MG63 (cell line): ENCODE measurements at places on chromosomes 12 and 14. TPM values are rescaled to one million over a fixed set of nuclear protein-coding genes. Genes with fewer than 3 reads are reported as not detected.

- DNase-seq = no peak
Measured at GRCh38 chr14:36880276-36880675, 218.6 kb downstream of the PAX9 start.

GRCh38 chr12:26264215-26264838, 69.0 kb downstream of the SSPN start:
- no peak for DNase-seq

- DNase-seq = no peak
Measured at GRCh38 chr12:32000373-32001005, 41.3 kb downstream of the RESF1 start.

DNA sequence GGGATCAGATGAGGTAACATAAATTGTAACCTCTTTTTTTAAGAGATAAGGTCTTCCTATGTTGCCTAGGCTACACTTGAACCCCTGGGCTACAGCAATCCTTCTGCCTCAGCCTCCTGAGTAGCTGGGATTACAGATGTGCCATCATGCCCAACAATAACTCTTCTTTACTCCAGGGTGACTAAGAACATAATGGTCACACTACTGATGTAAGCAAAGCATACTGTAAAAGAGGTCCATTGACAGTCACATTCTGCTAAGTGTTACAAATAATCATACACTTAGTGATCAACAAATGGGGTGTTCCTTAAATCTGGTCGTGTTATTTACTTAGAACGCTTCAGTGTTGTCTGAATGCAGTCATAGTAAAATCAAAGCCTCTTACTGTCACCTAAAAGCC, 68.9 kb downstream of the EPS8 start:
- no peak for DNase-seq

DNA sequence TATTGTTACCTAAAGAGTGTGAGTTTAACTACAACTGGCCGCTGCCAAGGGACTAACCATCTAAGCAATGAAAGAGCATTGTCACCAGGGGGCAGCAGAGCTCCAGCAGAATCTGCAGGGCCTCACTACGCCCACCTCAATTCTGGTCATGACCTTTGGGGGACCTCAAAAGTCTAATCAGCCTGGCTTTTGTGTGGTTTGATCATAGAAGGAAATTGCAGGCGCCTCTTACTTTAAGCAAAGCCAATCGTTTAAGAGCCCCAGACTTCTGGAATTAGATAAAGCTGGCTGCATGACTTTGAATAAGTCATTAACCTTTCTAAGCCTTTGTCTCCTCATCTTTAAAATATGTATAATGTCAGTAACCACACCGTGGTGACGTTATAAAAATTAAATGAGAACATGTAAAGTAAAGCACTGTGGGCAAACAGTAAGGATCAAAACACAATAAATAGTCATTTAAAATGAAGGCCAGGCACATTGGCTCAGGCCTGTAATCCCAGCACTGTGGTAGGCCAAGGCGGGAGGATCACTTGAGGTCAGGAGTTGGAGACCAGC, 58.6 kb downstream of the TBX3 start:
- DNase-seq = peak; percentile 70

GRCh38 chr12:25494926-25495325, 58.2 kb downstream of the LMNTD1 start:
- DNase-seq = no peak

GRCh38 chr12:120734210-120734609, 8.6 kb downstream of the ACADS start:
- no peak for DNase-seq

DNA sequence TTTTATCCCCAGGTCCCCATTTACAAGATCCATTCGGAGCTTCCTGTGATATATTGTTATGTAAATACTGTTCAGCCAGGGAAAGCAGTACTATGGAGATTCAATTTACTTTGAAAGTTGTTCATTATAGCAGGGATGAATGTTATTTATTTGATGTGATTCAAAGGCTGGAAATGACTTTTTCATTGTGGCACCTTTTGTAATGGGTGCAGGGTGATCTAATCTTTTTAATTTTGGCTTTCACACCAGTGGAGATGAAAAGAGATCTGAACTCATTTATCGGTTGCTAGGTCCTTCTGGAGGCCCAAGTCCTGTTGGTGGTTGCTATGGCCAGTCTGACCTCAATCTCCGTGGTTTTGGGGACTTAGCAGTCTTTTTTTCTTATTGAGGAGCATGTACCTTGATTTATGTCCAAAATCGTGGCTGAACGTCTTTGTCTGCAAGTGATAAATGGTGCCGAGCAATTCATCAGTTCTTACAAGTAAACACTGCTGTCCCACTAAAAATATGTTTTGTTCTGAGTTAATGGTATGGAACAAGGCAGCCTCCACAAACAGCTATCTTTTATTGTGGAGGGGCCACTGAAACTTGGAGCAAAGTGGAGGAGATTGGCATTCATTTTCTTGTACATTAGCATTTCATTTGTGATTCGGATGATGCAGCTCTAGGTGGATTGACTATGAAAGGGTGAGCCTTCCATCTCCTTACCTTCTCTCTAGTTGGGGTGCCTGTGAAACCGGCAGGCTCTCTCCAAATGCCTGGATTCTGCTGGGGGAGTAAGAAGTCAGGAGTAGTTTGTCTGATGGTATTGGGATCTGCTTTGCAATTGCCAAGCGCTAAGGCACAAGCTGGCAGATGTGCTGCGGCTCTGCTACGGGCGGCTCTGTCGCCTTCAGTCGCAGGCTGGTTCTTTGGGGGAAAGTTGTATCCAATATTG, 2.0 kb downstream of the RMST start:
- no peak for DNase-seq

GRCh38 chr12:50677858-50678257, 86.0 kb upstream of the ATF1 start:
- peak; percentile 61 for DNase-seq

- no peak for DNase-seq
Measured at GRCh38 chr12:124766727-124767065, 97.0 kb downstream of the SCARB1 start.

GRCh38 chr12:127896661-127897060, 370.3 kb upstream of the TMEM132C start:
- no peak for DNase-seq

DNA sequence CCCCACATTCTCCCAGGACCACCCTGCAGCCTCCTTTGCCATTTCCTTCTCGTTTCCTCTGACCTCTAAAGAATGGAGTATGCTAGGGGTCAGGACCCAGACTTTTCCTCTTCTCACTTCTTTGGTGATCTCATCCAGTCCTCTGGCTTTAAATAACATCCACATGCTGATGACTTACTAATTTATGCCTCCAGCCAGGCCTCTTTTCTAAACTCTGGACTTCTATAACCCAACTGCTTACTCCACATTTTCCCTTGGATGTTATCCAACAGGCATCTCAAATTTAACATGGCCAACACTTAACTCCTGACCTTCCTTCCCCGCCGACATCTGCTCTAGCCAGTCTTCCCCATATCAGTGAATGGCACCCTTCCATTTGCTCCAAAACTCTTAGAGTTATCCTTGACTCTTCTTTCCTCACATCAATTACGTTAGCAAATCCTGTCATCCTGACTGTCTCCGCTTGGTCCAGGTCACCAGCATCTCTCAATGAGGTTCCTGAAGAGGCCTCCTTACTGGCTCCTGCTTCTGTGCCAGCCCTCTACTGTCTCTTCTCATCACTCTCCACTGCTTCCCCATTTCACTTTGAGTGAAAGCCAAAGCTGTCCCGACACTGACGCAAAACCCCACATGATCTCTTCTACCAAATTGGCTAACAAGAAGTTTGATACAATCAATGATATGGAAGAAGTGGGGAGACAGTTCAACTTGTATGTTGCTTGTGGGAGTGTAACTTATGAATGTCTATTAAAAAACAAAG, 42.7 kb downstream of the TMBIM6 start:
- DNase-seq = no peak

GRCh38 chr14:24508155-24508840, at the start of gene CMA1:
Gene CMA1 (minus strand): TSS chr14:24508265. CDS start chr14:24508235, 30 bp downstream.
- DNase-seq = no peak

- DNase-seq = no peak
Measured at GRCh38 chr14:20757965-20758364, 10.2 kb upstream of the EDDM3B start.

DNA sequence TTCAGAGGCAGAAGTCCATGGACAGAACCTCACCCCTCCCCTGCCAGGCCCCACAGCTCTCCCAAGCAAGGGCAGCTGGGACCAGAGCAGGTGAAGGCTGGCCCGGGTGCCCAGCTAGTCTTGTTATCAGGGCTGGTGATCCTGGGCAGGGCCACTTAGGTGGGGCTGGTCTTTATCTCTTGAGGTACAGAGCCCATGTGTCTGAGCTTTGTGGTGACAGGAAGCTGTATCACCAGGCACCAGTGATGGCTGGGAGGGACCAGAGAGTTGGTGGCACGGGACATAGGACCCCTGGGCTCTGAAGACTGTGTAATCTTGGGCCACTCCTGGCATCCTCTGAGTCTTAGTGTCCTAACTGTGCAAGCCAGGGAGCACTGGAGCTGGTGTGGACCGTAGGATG, 12.8 kb upstream of the HPD start:
- no peak for DNase-seq

GRCh38 chr12:32365473-32366064, 33.8 kb upstream of the FGD4 start:
- DNase-seq = peak; percentile 52

DNA sequence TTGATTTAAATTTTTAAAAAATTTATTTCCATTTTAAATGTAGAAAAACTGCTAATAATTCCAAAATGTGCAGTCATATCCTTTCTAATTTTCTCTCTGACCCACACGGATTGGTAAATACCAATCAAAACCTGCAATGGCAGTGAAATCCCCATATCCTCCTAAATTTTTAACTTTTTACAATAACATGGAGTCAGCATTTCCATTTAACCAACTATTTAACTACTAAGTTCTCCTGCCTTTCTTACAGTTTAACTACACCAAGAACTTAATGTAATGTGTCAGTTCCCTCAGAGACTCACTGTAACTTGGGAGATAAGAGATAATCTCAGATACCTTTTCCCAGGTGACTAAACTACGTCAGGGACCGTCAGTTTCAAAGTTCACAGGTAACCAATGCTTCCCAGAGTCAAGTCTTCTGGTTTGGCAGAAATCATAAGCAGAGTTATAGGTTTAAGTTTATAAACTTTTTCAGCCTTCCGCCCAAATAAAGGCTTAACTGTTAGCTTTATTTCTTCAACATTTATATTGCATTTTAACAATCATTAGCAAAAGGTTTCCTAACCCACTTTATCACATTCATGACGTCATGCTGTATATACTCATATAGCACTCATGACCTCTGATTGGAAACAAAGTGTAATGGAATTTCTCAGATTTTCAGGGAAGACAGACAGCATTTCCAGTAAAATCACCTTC, 7.6 kb downstream of the KRAS start:
- DNase-seq = no peak

- DNase-seq = no peak
Measured at GRCh38 chr12:34205401-34205800, 183.1 kb downstream of the ALG10 start.

DNA sequence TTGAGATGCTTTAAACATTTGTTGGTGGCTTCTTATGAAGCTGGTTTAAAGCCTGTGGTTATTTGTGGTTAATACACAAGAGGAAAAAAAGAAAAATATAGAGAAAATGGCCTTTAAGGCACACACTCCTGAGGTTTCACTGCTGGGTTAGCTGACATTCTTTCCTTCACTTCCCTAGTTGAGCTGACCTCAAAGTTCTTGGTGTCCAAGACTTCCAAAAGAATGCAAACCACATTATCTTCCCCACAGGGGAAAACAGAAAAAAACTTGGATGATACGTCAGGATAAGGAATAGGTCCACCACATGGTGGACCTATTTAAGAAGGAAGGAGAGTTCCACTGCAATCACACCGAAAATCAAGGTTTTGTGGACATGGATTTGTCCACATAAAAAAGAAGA, 94.3 kb downstream of the SLC25A21 start:
- no peak for DNase-seq

GRCh38 chr12:116698116-116698515, 39.8 kb downstream of the SPRING1 start:
- no peak for DNase-seq

GRCh38 chr12:53775478-53776145, 23.8 kb upstream of the CISTR start:
- peak; percentile 39 for DNase-seq

DNA sequence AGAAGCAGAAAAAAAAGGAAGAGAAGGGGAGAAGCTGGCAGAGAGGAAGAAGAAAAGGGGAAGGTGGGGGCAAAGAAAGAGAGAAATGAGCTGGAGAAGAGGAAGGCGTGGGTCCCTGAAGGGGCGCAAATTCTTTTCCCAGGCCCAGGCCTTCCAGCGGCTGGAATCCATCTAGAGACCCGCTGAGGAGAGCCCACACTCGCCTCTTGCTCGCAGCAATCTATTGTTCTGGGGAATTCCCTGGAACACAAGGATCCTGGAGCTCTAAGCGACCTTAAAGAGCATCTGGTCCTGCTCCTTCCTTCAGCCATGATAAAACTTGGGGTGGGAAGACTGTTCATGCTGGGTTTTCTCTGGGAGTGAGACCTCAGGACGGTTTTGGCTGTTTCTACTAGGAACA, 41.2 kb upstream of the FKBP4 start:
- no peak for DNase-seq

GRCh38 chr12:69988481-69989321, 163.7 kb downstream of the MYRFL start:
- no peak for DNase-seq

DNA sequence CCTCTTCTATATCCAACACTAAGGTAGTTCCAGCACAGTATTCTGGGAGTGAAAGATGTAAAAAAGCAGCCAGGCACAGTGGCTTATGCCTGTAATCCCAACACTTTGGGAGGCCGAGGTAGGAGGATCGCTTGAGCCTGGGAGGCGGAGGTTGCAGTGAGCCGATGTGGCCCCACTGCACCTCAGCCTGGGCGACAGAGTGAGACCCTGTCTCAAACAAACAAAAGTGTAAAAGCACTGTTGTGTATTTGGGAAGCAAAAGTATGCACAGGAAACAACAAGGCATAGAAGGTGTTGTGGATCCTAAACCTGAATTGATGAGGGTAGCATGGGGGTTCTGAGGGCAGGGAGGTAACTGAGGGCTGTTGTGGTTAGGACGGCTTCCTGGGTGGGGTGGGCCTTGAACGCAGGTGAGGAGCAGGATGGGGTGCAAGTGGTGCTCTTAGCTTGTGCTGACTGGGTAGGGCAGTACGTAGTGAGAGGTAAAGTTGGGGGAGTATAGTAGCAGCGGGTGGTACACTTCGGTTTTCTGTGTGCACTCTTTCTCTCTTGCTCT, 64.2 kb downstream of the RASSF3 start:
- no peak for DNase-seq

GRCh38 chr12:47707905-47708543, 2.2 kb upstream of the RPAP3 start:
- no peak for DNase-seq

- no peak for DNase-seq
Measured at GRCh38 chr14:69658664-69659261, 47.4 kb downstream of the SUSD6 start.

Gene NINJ2
- total RNA-seq = 3.1 TPM in 1 of 2 replicates, not detected in the other

Gene LGR5
- not detected in 2 replicates for total RNA-seq

Gene PSME1
- total RNA-seq = 37.5 and 39.3 TPM in 2 replicates

Gene INHBC
- total RNA-seq = not detected in 2 replicates

Gene PTPN21
- 1.5 and 4.2 TPM in 2 replicates for total RNA-seq

Gene WIF1
- 0.23 TPM in 1 of 2 replicates, not detected in the other for total RNA-seq

Gene SDR9C7
- not detected in 2 replicates for total RNA-seq

Gene ACSM4
- not detected in 2 replicates for total RNA-seq

Gene GPD1
- not detected in 2 replicates for total RNA-seq

Gene DNAJC22
- total RNA-seq = 3.1 and 6.5 TPM in 2 replicates

Gene PYGL
- 0.63 and 2.3 TPM in 2 replicates for total RNA-seq

Gene B4GALNT3
- 0.30 and 0.54 TPM in 2 replicates for total RNA-seq
